ENCODE measurements at places on chromosomes 6 and 20.

- no peak for DNase-seq
Observed at GRCh38 chr20:56211051-56211450, 37.5 kb upstream of the MC3R start.

DNA sequence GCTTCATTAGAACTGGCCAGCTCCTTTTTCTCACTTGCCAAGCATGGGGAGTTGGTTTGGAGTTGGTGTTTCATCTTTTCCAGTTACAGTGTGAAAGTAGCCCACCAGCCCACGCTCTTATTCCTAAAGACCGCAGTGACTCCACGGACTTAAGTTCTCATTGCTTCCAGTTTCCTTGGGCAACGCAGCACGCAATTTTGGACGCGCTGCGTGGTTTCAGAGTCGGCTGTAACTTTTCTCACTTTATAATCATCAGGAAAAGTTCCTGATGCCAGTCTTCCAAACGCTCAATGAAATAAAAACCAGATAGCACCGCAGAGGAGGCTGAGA, 381 bp upstream of the PEX7 start:
- peak; percentile 47 for DNase-seq

GRCh38 chr20:15767999-15768741, 805.1 kb downstream of the KIF16B start:
- no peak for DNase-seq

- DNase-seq = no peak
Observed at GRCh38 chr20:4127344-4127743, 112.0 kb upstream of the RNF24 start.

- DNase-seq = no peak
Observed at GRCh38 chr20:13298692-13299373, 77.8 kb downstream of the ISM1 start.

- no peak for DNase-seq
Observed at GRCh38 chr20:51363378-51363777, 179.1 kb downstream of the NFATC2 start.

DNA sequence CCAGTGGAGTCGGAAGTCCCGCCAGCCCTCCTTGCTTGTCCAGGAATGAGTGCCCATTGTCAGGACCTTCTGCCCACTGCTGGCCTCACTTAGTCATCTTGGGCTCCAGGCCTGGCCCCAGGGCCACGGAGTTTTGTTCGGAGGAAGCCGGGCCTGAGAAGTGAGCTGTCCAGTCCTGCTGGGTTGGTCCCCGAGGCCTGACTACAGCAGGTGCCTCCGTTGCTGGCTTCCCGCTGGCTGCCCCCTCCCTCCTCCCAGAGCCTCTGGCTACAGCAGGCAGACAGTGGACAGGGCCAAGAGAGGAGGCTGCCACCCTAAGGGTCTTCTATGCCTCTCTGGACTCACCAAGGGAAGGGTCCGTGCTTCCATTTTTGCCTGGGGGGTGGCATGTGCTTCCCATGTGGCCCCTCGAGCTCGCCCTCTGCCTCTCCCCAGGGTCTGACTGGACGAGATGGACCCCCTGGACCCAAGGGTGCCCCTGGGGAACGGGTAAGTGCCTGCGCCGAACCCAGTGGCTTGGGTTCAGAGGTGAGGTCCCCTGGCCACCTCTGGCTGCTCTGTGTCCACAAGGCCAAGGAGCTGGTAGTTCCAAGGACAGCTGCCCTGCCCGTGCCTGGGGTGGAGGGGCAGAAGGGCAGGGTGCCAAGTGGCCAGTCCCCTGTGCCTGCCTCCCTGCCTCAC, 2.8 kb downstream of the COL9A3 start:
- no peak for DNase-seq

DNA sequence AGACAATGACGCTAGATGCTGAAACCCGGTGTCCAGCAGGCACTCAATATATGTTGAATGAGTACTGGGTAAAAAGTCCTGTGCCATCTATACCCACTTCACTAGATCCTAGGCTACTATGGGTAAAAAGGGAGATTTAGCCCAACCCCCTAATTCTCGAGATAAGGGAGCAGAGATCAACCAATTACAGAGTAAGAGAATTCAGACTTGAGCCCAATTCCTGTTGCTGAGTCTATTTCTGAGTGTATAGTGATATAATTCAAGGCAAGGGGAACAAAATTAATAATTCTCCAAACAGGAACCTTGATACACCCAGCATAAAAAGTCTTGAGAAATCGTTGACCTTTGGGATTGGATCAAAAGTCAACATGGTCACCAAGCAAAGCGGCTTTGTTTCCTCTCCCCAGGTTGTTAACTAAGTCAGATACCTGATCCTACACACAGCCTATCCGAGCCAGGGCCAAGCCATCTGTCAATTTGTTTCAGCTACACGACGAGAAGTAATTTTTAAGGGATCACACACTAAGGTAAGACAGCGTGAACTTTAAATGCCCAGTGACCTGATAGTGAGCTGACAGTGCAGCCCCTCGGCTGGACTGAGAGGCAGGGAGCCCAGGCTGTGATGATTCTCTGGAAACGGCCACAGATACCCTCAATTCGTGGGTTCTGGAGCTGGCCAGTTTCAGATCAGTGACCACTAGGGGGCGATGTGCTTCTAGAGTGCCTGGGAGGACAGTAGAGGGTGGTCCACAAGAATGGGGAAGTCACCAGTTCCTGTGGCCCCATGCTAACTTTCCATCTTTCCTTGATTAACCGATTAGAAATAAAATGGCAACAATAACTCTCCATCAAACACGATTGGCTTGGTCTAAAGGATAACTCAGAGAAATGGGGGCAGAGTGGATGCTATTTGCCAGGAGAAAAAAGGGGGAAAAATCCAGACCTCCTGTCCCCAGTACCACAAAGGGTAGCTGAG, 46.2 kb downstream of the SLC22A23 start:
- DNase-seq = no peak

DNA sequence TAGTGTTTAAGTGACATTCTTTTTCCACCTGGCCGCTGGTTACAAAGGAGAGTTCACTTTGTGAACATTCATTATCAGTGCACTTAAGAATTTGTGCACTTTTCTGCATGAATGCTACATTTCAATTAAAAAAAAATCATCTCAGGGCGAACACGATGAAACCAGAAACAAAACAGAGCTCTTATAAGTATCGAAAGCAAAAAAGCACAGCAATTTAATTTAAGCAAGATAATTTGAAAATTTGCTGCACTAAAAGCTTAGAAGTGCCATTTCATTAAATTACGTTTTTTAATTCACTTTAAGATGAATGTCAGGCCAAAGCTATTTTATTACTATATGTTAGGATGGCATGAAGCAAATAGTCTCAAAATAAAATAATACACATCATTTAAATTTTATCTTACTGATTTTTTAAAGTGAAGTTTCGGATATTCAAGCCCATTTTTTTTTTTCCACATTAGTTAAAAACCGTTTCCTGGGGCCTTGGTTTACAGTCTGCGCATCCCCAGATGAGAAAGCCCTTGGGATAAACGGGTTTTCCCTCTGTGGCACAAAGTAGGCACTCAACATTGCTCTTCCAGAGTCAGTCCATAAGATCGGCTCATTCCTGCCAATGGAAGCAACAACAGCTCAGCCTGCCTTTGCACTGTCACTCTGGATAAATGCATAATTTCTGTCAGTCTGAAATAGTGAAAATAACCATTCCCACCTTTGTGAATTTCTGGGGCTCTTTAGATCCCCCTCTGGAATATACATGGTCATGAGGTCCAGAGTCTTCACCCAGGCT, 80.1 kb downstream of the FYN start:
- no peak for DNase-seq

- no peak for DNase-seq
Observed at GRCh38 chr6:14543971-14544585, 426.5 kb downstream of the CD83 start.

DNA sequence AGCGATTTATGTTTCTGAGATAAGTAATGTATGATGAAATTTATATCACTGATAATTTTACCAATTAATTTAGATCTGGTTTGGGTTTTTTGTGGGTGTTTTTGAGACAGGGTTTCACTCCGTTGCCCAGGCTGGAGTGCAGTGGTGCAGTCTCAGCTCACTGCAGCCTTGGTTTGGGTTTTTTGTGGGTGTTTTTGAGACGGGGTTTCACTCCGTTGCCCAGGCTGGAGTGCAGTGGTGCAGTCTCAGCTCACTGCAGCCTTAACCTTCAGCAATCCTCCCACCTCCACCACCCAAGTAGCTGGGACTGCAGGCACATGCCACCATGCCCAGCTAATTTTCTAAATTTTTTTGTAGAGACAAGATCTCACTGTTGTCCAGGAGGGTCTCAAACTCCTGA, 13.0 kb downstream of the MRS2 start:
- no peak for DNase-seq

GRCh38 chr6:123668965-123669591, 32.3 kb upstream of the TRDN start:
- no peak for DNase-seq

- no peak for DNase-seq
Observed at GRCh38 chr6:82397962-82398692, 34.5 kb downstream of the TPBG start.

DNA sequence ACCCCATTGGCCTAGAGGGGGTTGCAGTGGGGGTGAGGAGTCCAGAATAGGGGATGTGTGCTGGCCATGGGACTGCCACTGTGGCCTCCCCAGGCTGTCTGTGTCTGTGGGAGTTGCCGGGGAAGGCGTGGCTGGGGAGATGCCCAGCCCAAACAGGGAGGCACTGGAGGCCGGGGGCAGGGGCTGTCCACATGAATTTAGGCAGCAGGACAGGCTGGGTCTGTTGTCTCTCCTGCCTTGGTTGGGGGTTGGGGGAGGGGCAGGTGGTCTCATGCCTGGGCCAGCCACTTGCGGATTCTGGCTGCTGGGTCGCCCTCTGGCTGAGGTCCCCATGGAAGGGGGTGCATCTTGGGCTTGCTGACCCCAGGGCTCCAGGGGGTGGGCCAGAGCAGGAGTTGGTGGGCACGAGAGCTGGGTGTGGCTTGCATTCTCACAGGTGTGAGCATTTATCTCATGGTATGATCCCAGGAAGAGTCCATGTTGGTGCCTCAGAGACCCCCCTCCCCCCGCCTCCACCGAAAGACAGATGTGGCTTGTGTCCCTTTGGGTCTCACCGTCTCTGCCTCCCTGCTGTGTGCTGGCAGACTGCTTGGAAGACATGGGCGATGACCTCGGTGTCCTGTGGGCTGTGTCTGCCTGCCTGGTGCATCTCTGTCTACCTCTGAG, 4.0 kb downstream of the SOX18 start:
- no peak for DNase-seq

DNA sequence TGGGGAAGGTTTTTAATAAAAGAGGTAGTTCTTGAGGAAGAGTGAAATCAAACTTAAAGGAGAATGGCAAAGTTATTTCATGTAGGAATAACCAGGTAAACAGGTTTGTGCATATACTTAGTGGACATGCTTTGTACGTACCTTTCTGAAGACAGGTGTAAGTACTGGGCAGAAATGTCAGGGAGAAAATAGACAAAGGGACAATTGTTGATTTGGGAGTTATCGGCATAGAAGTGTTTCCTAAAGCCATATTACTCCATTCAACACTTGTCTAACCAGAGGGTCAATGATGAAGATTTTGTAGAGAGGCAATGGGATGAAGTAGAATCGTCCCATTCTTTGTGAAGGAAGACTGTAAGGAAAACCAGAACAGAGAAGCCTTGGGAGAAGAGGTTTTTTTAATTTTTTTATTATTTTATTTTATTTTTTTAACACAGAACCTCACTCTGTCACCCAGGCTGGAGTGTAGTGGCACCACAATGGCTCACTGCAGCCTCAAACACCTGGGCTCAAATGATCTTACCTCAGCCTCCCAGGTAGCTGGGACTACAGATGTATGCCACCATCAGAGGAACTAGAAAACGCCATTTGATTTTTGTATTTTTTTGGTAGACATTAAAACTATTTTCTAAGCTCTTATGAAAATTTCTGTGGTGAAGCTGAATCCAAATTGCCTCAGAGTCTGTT, 18.0 kb downstream of the SMAP1 start:
- DNase-seq = no peak

- DNase-seq = no peak
Observed at GRCh38 chr20:61442075-61442670, 190.1 kb downstream of the CDH4 start.

- no peak for DNase-seq
Observed at GRCh38 chr20:45091366-45091765, 9.6 kb downstream of the KCNS1 start.

- no peak for DNase-seq
Observed at GRCh38 chr20:38133680-38134426, 31.2 kb downstream of the TGM2 start.

DNA sequence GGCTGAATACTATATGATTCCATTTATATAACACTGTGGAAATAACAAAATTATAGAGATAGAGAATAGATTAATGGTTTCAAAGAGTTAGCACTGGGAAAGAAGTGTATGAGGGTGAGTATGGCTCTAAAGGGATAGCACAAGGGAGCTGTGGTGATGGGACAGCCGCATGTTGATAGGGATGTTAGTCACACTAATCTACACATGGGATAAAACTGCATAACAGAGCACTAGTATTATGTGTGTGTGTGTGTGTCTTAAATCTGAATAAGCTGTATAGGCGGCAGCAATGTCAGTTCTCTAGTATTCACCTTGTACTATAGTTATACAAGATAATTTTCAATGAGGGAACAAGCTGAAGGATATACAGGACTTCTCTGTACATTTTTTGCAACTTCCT, 5.8 kb downstream of the CGA start:
- DNase-seq = no peak

DNA sequence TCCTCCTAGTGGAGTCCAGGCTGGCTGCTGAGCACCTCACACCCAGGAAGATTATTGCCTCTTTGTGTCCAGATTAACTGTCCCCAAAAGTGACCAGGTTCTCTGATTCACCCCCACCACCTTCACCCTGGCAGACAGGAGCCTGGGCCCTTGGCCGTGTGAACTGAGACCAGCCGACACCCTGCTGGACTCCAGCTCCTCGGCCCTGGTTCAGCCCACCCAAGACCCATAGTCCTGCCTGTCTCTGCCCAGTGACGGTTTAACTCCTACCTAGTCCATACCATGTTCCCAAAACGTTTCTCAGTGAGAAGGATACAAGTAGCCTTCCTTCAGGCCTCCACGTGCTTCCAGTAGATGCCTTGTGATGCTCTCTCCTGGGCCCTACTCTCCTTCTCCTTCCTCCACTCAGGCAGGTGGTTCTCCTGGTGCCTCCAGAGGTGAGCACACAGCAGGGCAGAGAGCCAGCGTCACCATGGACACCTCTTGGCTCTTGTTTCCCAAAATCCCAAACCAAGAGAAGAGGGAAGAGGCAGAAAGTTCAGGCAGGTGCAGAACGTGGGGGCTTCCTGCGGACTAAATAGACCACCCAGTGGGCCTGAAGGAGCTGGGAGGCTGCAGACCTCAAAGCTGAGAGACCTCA, 134.4 kb upstream of the CST7 start:
- no peak for DNase-seq

Measured in caudate nucleus (tissue), 63 donors.